ENCODE measurements at places on chromosomes 3 and 15. TPM values are rescaled to one million over a fixed set of nuclear protein-coding genes. Genes with fewer than 3 reads are reported as not detected.
A peak's percentile ranks its signal among the peaks of the same experiment; 100 is the strongest.

MAGEF1 gene
- 60.1 TPM for total RNA-seq

- no peak for DNase-seq
Observed at GRCh38 chr3:183966361-183966791, 51.3 kb downstream of the ABCC5 start.

- DNase-seq: peak; percentile 82
Observed at GRCh38 chr3:64685800-64686445, 1.9 kb downstream of the ADAMTS9 start.

- peak; percentile 56 for DNase-seq
Observed at GRCh38 chr15:90300988-90301706, 35.7 kb downstream of the NGRN start.

GRCh38 chr15:31062310-31062847, 39.1 kb downstream of the TRPM1 start:
- no peak for DNase-seq

- no peak for DNase-seq
Observed at GRCh38 chr3:14317057-14317553, 85.3 kb upstream of the SLC6A6 start.

DNA sequence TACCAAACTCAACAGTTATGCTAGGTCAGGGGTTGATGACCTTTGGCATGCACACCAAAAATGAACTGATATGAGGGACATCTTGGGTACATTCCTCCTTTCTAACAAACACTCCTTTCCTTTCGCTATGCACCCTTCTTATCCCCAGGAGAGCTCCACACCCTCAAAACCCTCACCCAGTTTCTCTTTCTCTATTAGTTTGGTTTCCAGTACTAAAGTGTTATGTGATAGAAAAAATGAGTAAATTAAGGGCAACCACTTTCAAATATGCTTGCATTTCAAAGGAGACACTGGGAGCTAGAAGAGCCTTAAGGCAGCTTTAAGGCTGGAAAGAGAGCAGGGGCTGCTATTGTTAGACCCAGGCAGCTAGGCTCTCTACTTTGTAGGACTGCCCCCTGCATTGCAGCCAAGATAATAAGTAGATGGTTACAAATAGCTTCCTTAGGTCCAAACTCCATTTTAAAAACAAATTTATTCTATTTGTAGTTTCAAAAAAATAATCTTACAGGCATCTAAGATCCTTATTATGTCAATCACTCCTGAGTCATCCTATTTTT, 244.3 kb downstream of the ZIC1 start:
- DNase-seq: no peak

DNA sequence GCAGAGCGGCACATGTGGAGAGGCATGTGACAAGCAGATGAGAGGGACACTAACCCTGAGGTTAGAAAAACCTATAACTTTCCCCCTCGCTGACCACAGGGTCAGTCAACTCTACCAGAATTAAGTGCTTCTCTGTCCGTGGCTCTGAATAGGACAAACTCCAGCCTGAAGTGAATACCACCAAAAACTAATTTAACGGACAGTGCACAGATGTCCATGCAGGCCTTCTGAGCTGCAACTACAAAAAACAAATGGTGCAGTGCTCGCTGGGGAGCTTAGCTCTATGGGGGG, 59.3 kb downstream of the ADCY5 start:
- DNase-seq: no peak

DNA sequence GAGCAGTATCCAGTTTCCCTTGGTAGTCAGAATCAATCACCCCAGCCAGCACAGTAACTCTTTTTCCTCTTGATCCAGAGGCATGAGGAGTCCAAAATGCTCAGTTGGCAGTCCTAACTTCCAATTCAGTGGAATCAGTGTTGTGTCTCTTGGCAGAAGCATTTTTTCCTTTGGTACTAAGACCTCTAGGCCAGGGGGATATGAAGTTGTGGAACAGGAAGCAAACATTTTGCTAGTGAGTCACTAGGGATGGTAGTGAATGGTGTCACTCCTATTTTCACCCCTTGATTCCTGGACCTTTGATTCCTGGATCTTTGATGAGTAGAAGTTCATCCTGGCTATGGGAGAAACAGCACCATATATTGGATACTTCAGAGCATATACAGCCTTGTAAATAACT, 70.5 kb upstream of the ALDH1A3 start:
- DNase-seq: no peak

- DNase-seq: no peak
Observed at GRCh38 chr15:70195587-70196305, 98.0 kb upstream of the TLE3 start.

ATRIP gene
- 15.2 TPM for total RNA-seq

ALPK3 gene
- total RNA-seq: 122 TPM

DNA sequence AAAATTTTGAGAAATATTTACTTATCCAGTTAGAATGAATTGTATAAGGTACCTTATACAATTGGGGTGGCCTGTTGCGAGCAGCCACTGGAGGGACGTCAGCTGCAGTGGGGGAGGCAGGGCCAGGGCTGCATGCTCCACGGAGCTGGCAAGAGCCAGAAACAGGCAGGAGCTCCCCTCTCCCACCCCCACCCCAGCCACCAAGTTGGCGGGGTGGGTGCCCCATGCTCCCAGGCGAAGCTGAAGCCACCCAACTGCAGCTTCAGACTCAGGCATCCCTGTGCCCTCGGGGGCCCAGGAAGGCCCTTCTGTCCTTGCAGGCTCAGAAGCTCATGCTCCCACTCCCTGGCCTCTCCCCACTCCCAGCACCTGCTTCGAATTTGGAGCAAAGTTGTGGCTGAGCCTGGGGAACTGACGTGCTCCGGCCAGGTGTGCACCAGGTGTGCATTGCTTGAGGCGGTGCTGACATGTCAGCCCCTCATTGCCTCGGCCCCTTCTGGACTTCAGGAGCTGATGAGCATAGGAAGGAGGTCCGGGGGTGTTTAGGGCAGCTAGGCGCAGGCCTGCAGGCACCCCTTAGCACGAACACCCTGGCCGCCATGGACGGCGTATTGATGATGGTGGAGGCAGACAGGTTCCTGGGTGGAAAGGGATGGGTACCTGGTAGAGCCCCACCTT, 743.8 kb upstream of the GBE1 start:
- no peak for DNase-seq

DNA sequence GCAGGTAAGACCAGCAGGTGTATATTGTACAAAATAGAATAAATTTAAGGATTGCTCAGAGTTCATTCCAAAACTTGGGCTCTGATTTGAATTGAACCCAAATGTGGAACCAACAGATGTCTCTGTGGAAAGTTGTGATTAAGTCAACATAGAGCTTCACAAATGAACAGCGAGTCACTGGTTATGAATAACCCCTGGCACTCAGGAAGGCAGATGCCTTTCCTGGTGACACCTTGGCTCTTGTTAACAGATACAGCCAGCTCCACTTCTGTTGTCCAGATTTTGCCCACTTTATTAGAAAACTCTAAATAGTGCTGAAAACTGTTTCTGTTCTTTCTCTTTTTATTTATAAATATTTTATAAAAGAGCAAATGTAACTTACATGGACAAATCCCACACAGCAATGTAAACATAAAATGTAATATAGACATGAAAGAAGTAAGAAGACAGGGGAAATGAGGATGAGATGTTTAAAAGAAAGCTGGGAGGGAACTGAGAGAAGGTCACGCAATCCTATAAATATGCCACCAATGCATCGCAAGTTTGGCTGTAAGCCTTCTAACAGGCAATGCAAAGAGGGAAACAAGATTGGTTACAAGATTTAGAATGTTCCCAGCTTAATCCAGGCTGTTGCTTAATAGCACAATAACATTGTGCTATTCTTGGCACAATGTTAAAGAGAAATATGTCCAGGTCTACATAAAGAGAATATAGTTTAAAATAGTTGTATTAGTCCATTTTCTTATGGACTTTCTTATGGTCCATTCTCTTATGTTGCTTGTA, 495.5 kb downstream of the TAFA4 start:
- DNase-seq: no peak

DNA sequence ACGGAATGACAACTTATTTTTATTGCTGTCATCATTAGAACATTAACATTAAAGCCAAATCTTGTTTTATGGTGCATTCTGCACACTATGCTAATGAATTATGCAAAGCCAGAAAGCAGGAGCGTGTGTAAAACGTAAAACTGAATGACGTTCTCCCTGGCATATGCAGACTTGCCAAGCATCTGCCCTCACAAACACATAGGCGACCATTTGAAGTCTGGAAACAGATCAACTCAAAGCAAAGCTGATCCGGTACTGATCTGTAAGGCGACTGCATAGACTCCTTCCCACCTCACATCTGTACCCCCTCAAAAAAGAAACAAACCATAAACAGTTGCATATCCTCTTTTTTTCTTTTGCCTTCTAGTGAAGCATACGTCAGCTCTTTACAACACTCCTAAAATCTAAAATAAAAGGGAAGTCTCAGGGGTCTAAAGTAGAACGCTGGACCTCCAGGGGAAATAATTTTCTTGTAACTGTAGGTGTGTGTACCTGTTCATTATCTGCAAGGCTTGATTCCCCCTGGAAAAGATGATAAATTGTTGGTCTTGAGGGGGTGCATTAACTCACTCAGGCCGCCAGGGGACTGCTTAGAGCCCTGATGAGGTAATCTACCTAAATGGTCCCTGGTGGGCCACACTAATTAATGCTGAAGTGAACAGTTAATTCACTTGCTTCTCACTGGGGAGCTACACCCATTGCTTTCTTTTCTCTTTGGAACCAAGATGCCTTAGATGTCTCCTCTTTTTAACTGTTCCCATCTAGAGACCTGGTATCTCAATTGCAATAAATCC, 231.4 kb downstream of the CDIN1 start:
- no peak for DNase-seq

LIPC gene
- 5.9 TPM for total RNA-seq

GRCh38 chr3:5258526-5258925, 71.0 kb downstream of the EDEM1 start:
- no peak for DNase-seq

DNA sequence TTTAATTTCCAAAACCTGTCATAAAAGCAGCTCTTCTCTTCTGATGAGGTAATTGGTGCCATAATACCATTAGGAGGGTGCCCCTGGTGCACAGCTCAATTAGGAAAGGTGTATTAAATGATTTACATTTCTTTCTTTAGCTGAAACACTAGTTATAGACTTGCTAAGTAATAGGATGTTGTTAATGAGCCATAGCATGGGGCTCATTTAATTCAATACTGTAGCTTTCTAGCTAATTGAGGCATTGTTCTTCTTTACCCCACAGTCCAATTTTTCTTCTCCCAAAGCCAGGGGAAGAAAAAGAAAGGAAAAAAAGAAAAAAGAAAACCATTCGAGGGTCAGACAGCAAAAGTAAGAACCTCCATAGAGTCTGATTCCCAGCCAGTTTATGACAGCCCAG, 164.0 kb upstream of the HES1 start:
- DNase-seq: no peak

ADCY5 gene
- 33.8 TPM for total RNA-seq

DNA sequence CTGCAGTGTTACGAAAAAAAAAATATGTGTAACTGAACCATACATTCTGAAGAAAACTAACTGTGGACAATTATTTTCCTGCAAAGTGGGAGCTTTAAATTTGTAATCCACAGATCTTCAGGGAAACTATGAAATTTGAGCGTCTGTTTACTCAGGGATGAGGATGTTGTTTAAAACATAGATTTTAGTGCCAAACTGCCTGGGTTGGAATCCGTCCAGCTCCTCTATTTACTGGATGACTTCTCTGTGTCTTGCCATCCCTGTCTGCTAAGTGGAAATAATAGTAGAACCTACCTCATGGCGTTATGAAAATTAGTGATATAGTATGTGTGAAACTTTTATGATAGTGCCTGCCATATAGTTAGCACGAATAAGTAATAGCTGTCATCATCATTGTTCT, 666.5 kb downstream of the SQOR start:
- DNase-seq: no peak

DNA sequence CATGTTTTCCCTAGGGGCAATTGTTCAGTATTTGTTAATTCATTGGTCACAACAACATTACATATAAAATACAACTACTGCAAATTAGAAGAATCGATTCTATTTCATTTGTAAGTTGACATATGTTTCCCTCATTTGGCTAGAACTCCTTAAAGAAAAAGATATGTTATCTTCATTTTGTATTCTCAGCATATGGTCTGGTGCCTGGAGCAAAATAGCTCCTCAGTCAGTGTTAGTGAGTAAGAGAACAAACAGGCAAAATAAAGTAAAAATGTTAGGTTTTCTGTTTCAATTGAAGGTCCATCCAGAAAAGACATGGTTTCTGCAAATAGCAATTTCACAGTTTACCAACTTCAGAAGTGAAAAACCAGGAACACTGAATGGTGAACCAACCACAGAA, 1343.1 kb downstream of the ROBO1 start:
- no peak for DNase-seq

HTR3E gene
- total RNA-seq: not detected

UNC13C gene
- 7.7 TPM for total RNA-seq

DNA sequence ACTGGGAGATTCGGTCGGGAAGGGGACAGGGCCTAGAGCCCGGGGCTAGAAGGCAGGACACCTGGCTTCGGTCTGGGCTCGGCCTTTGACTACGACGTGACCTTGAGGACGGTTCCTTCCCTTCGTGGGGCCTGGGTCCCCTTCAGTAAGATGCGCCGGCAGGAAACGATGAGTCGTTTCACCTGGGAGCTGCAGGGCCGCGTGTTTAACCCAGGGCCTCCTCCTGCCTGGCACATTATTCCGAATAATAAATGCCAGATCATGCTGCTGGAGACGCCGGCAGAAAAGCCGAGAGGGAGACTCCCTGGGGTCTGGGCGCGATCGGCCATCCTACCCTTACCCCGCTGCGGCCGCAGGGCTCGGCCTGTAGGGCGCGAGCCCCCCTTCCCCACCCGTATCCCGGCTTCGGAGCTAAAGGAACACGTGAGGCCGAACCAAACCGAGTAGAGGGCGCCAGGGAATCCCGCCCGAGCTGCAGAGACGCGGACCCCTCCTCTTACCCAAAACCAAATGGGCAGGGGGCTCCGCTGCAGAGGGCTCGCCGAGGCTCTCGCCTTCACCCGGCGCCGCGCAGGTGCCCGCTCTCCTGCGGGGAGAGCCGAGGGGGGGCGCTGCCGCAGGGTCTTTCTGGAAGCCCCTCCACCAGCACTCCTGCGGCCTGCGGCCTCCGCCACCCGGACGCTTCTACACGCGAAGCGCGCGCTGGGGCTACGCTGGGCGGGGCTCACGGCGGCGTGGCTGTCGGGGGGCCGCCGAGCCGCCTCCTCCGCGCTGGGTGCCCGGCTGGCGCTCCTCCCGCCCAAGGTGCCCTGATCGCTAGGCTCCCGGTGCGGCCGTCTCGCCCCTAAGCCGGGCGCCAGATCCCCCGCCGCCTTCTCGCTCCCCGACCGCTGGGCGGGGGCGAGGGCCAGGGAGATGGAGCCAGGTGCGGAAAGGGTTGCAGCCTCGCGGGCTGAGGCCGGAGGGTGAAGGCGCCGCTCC, at the start of gene BDH1:
Gene BDH1 (minus strand): TSS at position 688 of the 981 bp plus-strand sequence. CDS start 9,525 bp downstream, outside the sequence.
- peak; percentile 52 for DNase-seq

- DNase-seq: no peak
Observed at GRCh38 chr3:33658991-33659848, 58.8 kb downstream of the CLASP2 start.

DNA sequence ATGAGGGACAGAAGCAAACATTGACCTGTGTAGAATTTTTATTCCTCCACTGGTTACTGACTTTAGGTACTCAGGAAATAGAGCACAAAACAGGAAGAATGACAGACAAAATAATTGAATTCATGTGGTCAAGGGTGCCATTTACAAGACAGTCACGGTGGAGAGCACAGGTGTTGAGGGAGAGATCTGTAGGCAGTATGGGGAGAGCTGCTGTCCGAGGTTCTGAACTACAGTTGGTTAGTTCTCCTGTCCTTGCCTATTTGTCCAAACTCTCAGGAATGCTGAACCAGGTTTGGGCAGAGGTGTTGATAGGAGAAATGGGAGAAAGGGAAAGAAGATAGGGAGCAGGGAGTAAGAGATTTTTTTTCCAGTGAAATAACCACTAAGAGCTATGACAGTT, 178.5 kb upstream of the ZBTB20 start:
- peak; percentile 44 for DNase-seq

- DNase-seq: no peak
Observed at GRCh38 chr15:100844778-100845177, 34.9 kb upstream of the ALDH1A3 start.
